ENCODE measurements at places on chromosomes 4 and X.

GRCh38 chrX:44747317-44747716 lies 96.5 kb upstream of the DUSP21 start:
- no peak for DNase-seq

DNA sequence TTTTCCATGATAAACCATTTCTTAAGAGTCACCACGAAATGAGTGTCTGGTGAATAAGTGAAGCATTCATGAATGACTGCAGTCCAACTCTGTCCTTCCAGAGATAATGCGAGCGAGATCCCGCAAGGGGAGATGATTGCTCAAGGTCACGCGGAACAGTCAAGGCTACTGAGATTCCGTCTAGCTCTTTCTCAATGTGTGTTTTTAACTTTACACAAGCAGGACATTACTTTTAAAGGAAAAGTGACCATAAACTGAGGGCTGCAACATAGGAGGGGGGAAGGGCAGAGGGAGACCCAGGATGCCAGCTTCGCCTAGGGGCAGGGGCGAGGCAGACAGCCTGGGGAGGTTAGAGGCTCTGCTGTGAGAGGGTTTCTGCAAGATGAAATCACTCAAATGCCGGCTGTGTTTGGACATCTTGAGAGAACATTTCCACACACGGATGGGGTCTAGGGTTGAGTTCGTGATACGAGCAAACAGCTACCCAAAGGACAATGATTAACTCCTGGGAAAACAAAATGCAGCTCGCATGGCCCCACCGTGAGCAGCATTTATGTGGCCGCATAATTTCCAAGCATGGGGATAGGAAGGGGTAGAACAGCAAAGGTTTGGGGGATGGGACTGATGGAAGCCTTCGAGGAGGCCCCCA lies 23.8 kb upstream of the CCNQ start:
- no peak for DNase-seq

DNA sequence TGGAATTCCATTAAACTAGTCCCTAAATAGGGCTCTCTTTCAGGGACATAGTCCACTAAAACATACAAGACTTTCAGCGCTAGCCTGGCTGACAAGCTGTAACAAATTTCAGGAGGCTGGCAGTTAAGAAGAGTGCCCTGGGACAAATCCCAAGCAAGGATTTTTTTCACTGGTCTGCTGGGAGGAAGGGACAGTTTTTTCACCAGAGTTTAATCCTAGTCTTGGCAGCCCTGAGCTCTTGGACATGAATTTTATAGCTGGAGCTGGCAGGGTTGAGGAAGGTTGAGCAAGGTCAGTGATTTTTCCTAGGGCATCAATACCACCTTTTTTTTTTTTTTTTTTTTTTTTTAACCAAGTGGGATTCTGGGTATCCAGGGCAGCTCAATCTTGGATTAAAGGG lies 184.4 kb downstream of the SH2D1A start:
- DNase-seq, result no peak

DNA sequence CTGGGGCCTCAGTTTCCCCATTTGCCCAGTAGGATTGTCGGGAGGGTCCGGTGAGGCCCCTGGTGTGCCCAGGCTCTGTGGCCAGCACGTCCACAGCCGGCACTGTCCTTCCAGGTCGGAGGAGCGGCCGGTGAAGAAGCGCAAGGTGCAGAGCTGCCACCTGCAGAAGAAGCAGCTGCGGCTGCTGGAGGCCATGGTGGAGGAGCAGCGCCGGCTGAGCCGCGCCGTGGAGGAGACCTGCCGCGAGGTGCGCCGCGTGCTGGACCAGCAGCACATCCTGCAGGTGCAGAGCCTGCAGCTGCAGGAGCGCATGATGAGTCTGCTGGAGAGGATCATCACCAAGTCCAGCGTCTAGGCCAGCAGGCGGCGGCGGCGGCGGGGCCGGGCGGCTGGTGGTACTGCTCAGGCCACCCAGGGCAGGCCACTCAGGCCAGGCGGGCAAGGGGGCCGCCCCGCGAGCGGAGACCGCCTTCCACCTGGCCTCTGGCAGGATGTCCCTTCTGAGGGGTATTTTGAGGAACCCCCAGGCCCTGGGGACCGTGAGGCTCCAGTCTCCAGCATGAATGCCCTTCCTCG lies 6.7 kb downstream of the MSANTD1 start:
- DNase-seq, result peak; percentile 62

GRCh38 chr4:40656201-40656863 lies 26.7 kb upstream of the RBM47 start:
- no peak for DNase-seq

GRCh38 chrX:69128588-69128987 lies 36.7 kb downstream of the PJA1 start:
- DNase-seq, result no peak

DNA sequence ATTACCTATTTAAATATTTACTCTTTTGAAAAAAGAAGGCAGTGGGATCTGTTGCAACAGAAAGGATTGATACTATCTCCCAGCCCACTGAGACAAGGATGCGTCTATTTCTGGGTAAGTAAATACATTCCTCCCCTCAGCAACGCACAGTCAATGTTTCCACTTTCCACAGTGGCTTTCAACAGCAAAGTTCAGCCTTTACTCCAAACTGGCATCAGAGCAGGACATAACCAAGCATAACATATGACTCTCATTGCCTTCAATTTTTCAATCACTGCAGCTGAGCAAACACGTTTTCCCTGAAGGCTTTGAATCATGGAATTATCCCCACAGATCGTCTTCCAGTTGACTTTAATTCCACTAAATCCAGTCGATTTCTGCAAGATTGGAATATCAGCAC lies 160.3 kb upstream of the FRG1 start:
- no peak for DNase-seq

- DNase-seq, result no peak
Observed at GRCh38 chr4:56688094-56688647, 7.1 kb upstream of the HOPX start.

- no peak for DNase-seq
Observed at GRCh38 chr4:86759298-86759697, 89.9 kb downstream of the SLC10A6 start.

GRCh38 chr4:78242071-78242470 lies 184.9 kb downstream of the FRAS1 start:
- DNase-seq, result no peak

- no peak for DNase-seq
Observed at GRCh38 chr4:111883557-111883999, 261.7 kb upstream of the FAM241A start.

DNA sequence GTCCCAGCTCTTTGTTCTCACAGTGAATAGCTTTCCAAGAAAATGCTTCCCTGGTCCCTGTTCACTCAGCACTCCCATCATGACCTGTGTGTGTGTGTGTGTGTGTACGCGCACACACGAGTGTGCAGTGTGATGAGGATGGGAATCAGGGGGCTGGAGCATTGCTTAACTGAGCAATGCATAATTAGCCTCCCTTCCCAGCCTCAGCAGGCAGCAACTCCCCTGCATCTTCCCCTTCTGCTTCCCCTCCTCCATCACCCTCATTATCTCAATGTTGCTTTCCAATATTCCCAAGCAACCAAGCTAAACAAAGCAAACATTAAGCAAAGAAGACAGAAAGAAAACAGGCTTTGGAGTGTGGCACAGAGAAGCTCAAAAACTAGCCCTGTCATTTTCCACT lies 137.0 kb downstream of the RBM47 start:
- no peak for DNase-seq

DNA sequence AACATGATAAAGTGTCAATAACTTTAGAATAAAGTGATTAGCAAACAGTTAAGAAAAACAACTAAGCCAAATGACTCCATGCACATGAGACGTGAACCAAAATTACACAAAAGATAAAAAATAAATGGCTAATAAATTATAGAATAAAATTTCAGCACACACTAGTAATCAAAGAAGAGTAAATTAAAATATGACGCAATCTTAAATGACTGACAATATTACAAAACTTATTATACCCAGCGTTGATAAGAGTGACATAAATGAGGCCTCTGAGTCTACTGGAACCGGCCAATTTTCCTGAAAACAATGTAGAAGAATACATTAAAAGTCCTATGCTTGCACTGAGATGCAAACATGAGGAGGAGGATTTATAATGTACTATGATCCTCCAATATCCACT lies 187.4 kb downstream of the DHX15 start:
- DNase-seq, result no peak

- DNase-seq, result no peak
Observed at GRCh38 chr4:148951346-148951745, 509.1 kb upstream of the NR3C2 start.

- DNase-seq, result no peak
Observed at GRCh38 chrX:99010957-99011356, 1399.1 kb downstream of the PCDH19 start.

GRCh38 chrX:20595928-20596575 lies 329.3 kb upstream of the RPS6KA3 start:
- no peak for DNase-seq
